ENCODE measurements at places on chromosomes 3 and 15.

GRCh38 chr3:127525373-127525772 is 65.2 kb downstream of the TPRA1 start:
- no peak for DNase-seq

DNA sequence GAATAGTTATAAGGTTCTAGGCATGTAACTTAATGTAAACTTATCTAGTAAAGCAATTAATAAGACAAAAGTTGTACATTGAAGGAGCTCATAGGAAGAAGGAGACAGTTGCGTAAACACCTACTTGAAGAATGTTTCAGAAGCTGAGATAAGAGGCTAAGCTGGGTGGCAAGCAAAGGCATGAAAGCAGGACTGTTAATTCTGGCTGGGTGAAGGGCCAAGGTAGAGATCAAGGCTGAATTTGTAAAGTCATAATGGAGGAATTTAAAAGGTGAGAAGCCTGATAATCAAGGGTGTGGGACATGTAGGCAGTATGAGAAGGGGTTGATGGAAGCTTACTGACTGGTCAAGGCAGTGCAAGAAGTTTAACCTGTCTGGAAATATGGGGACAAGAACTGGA is 80.4 kb upstream of the TGFBR2 start:
- DNase-seq, result no peak

DNA sequence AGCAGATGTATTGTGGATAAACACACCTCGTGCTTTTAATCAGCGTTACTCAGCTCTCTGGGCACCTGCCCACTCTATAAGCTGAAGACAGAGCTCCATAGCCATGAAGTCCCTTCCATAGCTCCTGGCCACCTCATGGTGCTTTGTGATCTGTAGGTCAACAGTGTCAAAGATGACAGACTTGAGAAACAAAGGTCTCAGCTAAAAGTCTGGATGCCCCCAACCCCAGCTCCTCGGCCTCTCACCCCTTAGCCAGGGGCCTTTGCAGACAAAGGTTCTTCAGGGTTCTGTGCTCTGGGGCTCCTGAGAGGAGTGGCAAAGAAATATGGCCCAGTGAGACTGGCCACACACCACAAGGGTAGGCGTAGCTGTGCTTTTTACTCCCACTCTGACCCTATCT is 168.6 kb downstream of the KLF13 start:
- DNase-seq, result no peak

GRCh38 chr3:6577584-6577983 is 283.3 kb upstream of the GRM7 start:
- no peak for DNase-seq

DNA sequence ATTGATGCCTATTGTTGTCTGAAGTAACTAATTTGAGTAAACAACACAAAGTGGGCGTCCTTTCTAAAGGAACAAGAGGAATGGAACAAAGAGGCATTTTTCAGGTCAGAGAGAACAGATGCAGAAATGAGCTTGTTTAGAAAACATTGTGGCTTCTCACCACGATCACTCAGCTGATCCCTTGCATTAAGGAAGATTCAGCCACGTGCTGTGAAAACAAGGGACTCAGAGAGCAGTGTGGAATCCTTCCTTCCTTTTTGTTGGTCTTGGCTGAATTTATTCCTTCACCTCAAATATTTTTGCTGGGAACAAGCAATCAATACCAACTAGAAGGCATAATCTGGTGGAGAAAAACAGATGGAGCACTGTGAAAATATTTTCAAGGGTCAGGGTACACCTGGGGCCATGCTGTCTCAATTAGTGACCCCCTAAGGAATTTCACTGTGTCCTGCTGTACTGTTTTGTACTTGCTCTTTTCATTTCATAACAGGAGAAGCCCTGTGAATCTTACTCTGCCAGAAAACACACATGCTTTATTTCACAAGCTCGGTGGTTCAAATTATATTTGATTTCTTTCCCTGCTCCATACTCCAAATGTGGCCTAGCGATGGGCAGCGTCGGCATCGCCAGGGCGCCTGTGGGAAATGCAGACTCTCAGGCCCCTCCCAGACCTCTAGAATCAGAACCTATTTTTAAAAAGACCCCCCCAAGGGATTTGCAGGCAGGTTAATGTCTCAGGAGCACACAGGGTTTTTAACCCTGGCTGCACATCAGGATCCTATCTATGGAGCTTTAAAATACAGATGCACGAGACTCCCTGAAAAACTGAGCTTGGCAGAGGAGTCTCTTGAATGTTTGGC is 11.6 kb upstream of the SLC6A20 start:
- no peak for DNase-seq

GRCh38 chr3:14148041-14148985 is 23.5 kb downstream of the TMEM43 start:
- no peak for DNase-seq

- DNase-seq, result no peak
These were observed 2.1 kb upstream of the ARMC8 start for GRCh38 chr3:138184994-138185393.

- no peak for DNase-seq
These were observed at the start of gene TIMP4 for GRCh38 chr3:12158387-12159226. TSS of gene TIMP4 (minus strand) at chr3:12158912. CDS start at chr3:12158840, 72 bp downstream.

- DNase-seq, result no peak
These were observed 118.8 kb upstream of the DAZL start for GRCh38 chr3:16723978-16724377.

DNA sequence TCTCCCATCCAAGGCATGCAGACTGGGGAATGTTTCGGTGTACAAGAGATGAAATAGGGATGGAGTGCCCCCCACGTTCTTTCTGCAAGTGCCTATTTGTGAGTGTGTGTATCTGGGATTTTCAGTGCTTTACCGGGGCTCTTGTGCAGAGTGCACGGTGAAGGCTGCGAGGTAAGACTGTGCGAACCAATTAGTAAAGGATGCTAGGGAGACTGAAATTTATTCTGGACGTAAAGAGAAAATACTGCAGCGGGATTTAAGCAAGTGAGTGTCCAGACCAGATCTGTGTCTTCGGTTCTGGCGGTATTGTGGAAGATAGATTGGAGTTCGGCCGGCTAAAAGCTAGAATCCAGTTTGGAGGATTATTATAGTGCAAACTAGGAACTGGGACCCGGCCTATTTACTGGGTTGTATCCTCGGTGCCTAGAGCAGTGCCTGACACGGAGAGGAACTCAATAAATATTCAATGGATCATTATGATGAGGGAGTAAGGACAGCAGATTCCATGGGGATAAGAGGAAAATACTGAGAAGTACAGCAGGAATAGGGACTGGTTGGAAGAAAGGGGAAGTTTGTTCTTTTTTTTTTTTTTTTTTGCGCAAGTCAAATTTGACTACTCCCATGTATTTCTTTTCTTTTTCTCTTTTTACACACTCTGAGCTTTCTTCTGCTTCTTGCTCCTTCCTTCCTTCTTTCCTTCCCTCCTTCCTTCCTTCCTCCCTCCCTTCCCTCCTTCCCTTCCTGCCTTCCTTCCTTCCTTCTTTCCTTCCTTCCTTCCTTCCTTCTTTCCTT is 580 bp upstream of the MAGEF1 start:
- DNase-seq, result no peak

DNA sequence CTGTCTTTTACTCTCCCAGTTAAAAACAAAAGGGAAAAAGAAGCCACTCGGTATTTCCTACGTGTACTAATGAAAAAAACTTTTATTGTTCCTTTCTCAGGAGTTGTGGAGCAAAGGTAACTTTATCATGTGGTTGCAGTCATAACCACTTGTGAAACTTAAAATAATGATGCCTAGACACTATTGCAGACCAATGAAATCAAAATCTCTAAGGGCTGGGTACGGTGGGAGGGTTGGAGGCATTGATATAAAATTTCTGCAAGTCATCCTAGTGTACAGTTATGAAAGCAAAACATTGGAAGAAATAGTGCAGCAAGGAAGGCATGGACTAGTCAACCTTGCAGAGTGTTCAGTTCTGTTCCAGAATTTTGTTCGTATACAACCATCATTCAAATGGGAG is 808.8 kb downstream of the TUSC7 start:
- no peak for DNase-seq

DNA sequence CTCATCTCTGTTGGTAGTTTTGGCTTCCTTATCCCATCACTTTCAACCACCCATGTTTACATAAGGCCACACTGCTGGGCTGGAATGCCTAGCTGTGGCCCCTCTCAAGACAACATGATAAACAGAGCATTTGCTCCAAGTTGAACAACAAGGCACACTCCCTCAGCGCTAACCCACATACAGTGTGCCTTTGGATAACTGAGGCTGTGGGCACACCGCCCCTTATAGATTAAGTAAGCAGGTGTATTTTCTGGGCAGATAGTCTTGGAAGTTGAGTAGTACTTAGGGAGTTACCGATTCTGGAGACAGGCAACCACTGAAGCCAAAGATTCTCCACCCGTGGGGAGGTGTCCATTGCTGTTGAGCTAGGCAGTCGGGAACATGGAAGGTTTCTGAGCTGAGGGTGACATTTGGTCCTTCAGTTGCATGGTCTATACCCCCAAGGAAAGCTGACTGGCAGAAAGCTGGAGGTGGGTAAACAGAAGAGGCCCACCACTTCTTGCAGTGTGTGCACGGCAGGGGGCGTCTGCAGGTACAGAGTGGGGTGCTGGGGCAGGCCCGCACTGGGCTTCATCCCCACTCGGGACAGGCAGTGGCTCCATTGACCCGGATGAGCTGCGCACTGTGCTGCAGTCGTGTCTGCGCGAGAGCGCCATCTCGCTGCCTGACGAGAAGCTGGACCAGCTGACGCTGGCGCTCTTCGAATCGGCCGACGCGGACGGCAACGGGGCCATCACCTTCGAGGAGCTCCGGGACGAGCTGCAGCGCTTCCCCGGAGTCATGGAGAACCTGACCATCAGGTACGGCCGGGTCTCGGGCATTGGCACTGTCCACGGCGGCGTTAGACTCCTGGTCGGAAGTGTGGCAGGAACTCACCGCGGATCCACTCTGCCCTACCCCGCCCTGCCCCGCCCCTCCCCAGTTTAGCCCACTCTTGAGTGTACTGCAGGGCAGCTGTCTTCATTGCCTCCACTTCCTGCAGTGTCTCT is 16.8 kb downstream of the NOX5 start:
- no peak for DNase-seq

- no peak for DNase-seq
These were observed 9.1 kb upstream of the HDAC11 start for GRCh38 chr3:13470894-13471574.

DNA sequence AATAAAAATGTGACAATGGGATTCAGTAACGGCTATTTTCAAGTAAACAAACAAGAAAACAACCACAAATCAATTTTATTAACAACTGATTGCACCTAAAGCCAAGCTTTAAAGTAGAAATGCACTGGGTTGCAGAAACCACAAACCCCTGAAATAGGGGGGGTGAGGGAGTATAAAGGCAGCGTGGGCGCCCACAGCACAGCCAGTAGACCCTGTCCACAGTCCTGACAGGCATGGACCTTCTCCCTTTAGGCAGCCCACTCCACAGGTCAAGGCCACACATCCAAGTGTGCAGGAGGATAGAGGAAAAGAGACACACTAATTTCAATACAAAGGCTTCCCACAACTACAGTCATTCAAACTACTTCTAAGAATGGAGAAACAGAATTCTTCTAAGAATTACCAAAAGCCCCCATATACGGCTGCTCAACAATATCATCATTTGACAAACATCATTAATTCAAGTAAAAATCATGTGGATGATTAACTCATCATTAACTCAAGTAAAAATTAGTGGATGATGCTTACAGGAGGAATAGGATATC is 48.7 kb downstream of the CHSY1 start:
- DNase-seq, result no peak

GRCh38 chr3:150033721-150034120 is 63.0 kb upstream of the PFN2 start:
- no peak for DNase-seq

GRCh38 chr3:107928084-107928445 is 162.8 kb downstream of the CD47 start:
- DNase-seq, result peak; percentile 54

DNA sequence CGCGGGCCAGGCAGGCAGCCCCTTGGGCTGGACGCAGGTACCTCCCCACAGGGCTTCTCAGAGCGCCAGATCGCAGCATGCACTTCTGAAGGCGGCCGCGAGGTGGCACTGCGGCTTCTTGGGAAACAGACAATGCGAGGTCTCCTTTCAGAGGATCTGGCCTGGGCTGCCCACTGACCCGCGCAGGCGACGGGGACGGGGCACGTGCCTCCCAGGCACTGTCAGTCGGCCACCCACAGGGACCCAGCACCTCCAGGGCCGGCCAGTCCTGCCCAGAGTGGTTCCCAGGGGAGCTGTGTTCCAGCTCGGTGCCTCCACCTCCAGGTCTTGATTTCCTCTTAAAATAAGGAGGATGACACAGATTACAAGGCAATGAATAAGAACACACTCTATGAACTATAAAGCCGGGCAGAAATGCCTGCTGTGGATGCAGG is 24.4 kb upstream of the TXNRD3 start:
- peak; percentile 73 for DNase-seq

DNA sequence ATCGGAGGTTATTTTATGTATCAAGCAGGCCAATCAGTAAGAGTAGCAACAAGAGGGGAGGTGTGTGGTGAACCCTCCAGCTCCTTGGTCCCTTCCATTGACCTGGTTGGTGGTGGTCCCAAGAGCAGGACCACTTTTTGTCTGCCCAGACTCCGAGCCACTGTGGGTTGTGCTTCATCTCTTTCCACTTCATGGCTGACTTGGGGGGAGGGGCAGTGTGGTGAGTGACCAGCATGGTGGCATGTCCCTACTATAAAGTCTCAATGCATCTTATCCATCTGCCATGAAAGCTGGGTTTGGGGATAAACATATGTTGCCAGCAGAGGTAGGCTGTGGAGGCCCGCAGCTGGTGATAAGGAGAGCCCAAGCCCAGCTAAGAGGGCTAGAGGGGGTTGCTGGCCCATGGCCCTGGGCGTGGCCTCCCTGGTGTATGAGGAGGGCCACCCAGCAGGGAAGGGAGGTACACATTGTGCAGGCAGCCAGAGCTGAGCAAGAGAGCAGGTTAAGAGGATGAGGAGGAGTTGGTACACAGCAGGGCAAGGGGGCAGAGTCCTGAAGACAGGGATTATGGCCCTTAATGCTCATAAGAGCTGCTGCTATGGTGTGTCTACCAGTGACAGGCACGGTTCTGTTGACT is 7.0 kb downstream of the AEN start:
- DNase-seq, result no peak

GRCh38 chr3:71944482-71945065 is 159.6 kb upstream of the PROK2 start:
- DNase-seq, result no peak

DNA sequence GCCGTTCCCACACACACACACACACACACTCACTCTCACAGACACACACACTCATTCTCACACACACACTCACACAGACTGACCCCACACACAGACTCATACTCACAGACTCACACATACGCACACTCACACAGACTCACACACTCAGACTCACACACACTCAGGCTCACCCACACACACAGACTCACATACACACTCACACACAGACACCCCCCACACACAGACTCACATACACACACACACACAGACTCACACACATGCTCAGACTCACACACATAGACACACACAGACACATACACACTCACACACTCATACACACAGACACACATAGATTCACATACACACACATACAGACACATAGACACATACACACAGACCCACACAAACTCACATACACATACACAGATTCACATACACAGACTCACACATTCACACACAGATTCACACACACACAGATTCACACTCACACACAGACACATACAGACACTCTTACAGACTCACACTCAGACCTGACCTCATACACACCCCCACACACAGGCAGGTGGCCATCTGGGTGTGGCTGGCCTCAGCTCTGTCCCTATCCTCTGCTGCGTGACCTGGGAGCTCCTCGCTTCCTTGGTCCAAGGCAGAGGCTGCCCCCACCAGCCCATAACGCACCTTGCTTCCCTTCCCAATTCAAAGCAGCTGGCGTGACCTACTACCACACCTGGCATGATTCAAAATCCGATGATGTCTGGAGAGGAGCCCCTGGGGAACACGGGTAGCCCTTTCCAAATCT is 1.9 kb downstream of the C3orf22 start:
- no peak for DNase-seq

- no peak for DNase-seq
These were observed 57.5 kb downstream of the TPRG1 start for GRCh38 chr3:189229196-189229828.

Data from amygdala (tissue), 56 donors.